ENCODE measurements at places on chromosomes 7 and 10.

DNA sequence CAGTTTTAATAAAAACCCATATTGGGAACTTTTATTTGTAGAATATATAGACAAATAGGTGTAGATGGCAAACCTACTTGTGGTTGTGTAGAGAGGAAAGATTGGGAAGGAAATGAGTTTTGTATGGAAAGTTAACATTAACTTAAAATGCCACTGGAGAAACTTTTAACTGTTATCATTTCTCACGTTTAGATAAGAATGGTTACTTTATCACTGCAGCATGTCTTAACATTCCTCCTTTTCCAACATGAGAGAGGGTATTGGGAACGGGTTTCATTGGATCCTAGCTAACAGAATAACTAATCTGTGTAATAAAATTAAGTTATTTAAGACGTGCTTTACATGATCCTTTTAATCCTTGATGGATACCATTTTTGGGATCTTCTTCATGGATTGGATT lies 1.8 kb downstream of the LUC7L2 start:
- DNase-seq: no peak

DNA sequence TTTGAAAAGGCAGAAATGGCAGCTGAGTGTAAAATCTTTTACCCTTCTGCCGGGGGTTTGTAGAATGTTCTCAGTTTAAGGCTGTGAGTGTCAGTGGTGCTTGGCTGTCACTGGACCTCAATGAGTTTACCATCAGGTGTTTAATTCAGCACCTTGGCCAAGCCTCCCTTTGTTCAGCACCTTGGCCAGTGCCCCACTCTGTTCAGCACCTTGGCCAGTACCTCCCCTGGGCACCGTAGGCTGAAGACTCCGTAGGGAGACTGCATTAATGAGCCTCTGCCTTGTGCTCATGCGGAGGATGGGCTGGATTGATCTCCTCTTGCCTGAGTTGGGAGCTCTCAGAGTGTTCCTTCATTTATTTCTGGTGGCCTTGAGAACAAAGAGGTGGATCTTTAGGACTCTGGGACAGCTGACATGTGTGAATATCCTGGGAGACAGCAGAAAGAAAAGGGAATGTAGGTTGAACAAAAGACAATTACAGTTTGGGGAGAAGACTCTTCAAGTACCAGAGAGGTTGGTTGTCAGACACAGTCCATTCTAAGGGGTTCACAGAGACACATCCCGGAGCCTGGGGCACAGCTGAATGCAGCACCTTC lies 1.6 kb downstream of the FAM24A start:
- peak; percentile 52 for DNase-seq

GRCh38 chr7:26563406-26563805 lies 271.7 kb downstream of the SNX10 start:
- DNase-seq: no peak

GRCh38 chr10:91051829-91052228 lies 130.9 kb upstream of the ANKRD1 start:
- no peak for DNase-seq

GRCh38 chr10:133405272-133405671 lies 11.3 kb downstream of the MTG1 start:
- peak; percentile 16 for DNase-seq

DNA sequence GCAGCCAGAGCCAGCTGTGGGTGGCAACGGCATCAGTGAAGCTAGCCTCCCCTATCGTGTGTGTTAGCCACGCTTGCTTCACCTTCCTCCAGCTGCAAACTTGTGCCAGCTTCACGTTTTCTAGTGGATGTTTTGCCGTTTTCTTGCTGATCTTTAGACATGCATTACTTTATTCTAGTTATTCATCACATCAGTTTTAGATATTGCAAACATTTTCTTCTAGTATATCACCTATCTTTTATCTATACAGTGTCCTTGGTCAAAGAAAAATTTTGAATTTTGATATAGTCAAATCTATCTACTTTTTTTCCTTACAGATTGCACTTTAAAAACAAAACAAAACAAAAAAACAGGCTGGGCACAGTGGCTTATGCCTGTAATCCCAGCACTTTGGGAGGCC lies 6.7 kb upstream of the PAPOLB start:
- no peak for DNase-seq

- peak; percentile 5 for DNase-seq
Measured at GRCh38 chr7:50359995-50360925, 55.7 kb downstream of the IKZF1 start.

GRCh38 chr7:130993671-130994365 lies 259.8 kb upstream of the KLF14 start:
- DNase-seq: no peak
